OCI-LY7 (cell line): ENCODE measurements at places on chromosomes 6 and 20. TPM values are rescaled to one million over a fixed set of nuclear protein-coding genes. Genes with fewer than 3 reads are reported as not detected.

DNA sequence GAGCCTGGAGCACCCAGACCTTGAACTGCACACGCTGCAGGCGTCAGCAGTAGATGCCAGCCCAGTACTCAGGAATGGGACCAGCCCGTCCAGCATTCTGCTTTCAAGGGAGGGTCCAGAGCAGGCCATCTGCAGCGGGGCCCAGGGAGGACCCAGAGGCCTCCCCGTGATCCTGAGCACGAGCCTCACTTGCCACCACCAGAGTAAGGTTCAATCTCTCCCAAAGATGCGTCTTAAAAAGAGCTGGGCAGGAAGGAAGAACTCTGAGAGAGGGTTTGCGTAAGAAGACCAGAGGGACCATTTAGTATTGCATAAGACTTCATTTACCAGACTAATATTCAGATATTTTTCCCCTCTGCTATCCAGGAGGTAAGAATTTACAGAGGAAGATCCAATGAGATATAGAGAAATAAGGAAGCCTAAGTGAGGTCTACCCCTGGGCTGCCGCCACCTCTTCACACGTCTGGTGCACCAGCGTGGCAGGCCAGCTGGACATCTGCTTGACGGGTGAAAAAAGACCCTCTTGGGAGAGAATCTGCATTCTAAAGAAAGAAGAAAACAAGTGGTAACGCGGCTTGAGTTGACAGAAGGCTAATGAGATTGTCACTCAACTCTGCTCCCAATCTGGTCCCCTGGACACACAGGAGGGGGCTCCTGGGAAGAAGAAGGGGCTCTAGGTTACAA, 107.3 kb downstream of the PRND start:
- DNase-seq: no peak

- no peak for DNase-seq
Measured at GRCh38 chr6:26299286-26300042, 65.5 kb upstream of the BTN3A2 start.

DNA sequence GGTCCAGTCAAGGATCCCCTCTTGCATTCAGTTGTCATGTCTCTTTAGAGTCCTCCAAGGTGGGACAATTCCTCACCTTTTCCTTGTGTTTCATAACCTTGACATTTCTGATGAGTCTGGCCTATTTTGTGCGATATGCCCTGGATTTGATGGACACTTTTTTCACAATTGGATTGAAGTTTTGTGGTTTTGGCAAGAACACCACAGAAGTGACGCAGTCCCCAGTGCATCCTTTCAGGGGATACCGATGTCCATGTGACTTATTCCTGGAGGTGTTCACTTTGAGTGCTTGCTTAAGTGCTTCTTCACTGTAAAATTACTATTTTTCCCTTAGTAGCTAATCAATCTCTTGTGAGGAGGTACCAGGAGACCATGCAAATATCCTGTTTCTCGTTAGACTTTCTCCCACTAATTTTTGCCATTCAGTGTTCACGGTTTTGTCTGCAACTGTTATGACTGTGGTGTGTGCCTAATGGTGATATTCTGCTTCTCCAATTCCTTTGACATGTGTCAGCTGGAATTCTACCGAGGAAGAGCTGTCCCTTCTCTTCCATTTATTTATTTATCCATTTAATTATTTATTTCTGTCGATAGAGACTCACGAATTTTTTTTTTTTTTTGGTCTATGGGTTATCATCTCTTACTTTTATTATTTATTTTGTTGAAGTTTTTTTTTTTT, 30.8 kb downstream of the BPIFB4 start:
- no peak for DNase-seq

DNA sequence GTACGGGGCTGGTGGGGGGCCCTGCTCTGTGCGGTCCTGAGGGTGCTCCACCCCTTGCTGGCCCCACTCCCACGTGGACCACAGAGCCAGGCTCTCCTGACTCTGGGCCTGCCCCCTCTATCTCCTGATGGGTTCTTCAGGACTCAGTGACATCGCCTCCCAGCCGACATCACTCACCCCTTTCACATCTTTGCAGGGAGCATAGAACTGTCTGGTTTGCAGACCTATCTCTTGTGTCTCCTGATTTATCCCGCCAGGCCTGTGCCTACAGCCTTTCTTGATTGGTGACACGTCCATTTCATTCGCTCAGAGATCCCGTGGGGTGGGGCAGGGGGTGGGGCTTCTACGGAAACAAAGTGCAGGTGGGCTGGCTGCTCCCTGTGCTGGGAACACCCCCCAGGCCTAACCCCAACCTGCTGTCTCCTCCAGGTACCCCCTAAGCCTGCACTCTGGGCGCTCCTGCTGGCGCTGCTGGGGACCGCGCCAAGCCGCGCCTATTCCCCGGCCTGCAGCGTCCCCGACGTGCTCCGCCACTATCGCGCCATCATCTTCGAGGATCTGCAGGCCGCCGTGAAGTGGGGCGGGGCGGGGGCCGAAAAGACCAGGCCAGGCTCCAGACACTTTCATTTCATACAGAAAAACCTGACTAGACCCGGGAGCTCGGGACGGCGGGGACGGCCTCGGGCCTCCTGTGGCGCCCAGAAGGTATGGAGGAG, 1.7 kb downstream of the C20orf204 start:
- no peak for DNase-seq

DNA sequence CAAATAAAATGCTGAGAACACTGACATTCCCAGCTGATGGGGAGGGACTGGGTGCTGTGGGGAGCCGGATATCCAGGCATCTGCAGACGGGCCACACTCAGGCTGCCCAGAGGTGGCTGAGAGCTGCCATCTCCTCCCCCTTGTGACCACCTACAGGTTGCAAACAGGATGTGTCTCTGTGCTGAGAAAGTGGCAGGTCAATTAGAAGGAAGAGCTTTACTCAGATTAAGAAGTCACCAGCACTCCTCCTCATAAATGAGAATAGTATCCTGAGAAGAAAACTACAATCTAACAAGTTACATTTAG, 63.0 kb downstream of the HUS1B start:
- no peak for DNase-seq

DNA sequence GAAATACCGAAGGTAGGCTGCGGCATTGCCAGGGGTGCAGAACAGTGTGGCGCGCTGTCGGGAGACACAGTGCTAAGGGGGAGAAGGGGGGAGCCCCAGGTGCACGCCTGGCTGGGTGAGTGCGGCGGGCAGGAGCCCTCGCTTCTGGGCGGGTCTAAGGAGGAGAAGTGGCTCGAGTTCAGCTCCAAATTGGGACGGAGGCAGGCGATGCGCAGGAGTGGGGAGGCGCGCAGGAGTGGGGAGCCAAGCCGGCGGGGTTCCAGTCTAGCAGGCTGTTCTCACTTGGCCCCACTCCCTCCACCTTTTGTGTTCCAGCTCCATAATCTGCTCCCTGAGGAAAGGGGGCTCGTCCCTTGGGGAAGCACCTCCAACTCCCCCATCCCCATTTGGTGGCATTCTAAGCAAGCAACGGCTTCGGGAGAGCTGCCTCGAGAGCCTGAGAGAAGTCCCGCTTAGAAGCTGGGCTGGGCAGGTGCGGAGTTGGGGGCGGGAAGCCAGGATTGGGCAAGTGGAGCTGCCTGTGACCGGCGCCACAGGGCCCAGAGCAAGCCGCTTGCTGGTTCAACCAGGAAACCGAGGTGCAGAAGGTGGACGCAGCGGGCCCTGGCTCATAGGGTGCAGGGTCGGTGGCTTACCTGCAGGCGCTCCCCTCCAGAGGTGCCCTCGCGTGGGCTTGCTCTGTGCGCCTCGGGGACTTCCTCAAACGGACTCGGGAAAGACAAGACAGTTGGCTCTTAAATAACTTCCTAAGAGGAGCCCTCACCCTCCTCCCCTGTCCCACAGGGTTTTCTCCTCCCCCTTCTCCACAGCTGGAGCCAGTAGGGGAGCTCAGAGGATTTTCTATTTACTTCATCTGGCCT, at the start of gene F13A1:
TSS of gene F13A1 (minus strand) at position 711 of the 860 bp plus-strand sequence. CDS start 1,998 bp downstream, outside the sequence.
- DNase-seq: peak; percentile 29

GRCh38 chr20:25269057-25269832, 21.4 kb downstream of the PYGB start:
- no peak for DNase-seq

DNA sequence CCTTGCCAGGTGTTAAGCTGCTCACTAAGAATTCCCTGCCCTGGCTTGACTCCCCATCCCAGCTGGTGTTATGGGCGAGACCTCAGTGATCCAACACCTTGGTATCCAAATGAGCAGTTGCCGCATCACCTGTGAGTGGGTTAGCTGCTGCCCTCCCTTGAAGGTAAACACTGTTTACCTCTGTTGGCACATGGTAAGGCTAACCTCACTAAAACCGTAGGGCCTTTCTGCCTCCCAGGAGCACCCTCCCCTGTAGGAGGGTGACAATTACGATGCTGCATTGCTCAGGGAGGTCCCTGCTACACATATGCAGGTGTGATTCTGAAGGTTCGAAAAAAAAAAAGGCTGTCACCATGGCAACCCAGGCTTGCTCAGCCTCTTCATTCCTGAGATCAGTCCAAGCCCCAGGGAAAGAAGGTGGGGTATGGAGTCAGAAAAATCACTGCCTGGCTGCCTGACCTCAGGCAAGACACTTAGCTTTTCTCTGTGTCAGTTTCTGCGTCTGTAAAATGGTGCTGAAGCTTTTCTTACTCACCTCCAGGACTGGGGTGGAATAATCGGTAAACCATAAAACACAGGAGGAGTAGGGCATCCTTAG, 19.5 kb downstream of the PNPLA1 start:
- DNase-seq: no peak

Gene KIF25
- total RNA-seq: not detected in 2 replicates

Gene ZSWIM1
- total RNA-seq: 12.7 and 13.9 TPM in 2 replicates

Gene MCCD1
- total RNA-seq: not detected in 2 replicates
